ENCODE measurements at places on chromosomes 11 and 22. TPM values are rescaled to one million over a fixed set of nuclear protein-coding genes. Genes with fewer than 3 reads are reported as not detected.

The ACR gene
- total RNA-seq: 4.8 TPM

The OR4C45 gene
- total RNA-seq: not detected

The FJX1 gene
- 6.3 TPM for total RNA-seq

The JAM3 gene
- total RNA-seq: 60.9 TPM

The MS4A15 gene
- total RNA-seq: not detected

The PHF21B gene
- 0.39 TPM for total RNA-seq

The KCNJ11 gene
- total RNA-seq: 3.3 TPM

The SEPTIN3 gene
- total RNA-seq: 24.3 TPM

The PARVB gene
- 33.5 TPM for total RNA-seq

The SEC14L6 gene
- 0.90 TPM for total RNA-seq

The SIK2 gene
- 24.5 TPM for total RNA-seq

The MUC5B gene
- total RNA-seq: not detected

The GLYAT gene
- total RNA-seq: not detected

The CARD18 gene
- total RNA-seq: not detected

The CELSR1 gene
- total RNA-seq: 3.3 TPM

The CDC42EP1 gene
- 28.4 TPM for total RNA-seq
